CD4-positive, CD25-positive, alpha-beta regulatory T cell (primary cell): ENCODE measurements at places on chromosomes 7 and 10.

DNA sequence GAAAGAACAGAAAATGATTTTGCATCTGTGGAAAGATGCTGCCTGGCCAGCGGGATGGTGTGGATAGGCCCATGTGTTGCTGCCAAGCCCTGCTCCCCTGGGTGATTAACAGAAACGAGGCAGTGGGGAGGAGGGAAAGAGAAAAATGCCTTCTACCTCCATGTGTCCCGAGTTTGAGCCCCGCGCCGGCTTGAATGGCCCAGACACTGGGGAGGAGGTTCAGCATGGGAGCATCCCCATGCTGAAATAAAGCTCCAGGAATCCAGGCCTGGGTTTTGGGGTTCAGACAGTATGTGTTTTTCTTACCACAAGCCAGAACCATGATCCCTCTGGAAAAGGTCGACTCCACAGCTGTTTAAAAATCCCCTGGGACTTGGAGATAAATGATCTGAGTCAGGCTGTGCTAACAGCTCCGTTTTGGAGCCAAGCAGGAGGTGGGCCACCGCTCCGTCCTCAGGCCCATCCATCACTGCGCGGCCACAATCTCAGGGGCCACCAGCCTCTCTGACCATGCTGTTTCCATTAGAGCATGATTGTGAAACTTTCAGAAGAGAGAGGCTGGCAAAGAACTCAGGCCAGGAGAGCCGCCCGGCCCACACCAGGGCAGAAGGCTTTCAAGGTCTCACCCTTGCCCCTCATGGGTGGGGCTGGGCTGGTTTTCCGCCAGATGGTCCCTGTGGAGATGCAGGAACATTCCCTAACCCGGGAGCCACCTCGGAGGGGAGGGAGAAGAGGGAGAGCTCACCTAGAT, 299.7 kb downstream of the ZEB1 start:
- no peak for DNase-seq

GRCh38 chr10:28217848-28218247, 85.0 kb downstream of the MPP7 start:
- no peak for DNase-seq

- DNase-seq, result no peak
Measured at GRCh38 chr10:86870679-86871078, 86.7 kb downstream of the MMRN2 start.

- DNase-seq, result peak; percentile 5
Measured at GRCh38 chr7:138542183-138542582, 82.1 kb downstream of the TRIM24 start.

DNA sequence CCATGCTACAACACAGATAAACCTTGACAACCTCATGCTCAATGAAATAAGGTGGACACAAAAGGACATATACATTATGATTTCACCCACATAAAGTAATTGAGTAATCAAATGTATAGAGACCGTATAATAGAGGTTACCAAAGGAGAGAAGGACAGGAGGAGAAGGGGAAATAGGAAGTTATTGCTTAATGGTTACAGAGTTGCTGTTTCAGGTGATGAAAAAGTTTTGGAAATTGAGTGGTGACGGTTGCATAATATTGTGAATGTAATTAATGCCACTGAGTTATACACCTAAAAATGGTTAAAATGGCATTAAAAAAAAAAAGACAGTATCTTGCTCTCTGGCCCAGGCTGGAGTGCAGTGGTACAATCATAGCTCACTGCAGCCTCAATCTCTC, 1.5 kb upstream of the OGDH start:
- DNase-seq, result no peak

DNA sequence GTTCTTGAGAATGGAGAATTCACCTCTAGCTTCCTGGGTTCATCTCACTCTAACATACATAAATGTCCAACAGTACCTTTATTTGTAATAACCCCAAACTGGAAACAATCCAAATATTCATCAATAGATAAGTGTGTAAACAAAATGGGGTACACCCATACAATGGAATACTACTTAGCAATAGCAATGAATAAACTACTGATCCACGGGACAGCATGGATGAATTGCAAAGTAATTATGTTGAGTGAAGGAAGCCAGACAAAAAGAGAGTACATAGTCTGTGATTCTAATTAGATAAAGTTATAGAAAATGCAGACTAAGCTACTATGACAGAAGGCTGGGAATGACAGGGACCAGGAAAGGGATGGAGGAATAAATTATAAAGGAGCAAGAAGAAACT, 391.3 kb downstream of the CCSER2 start:
- DNase-seq, result no peak

- DNase-seq, result peak; percentile 1
Measured at GRCh38 chr10:51879238-51879637, 179.8 kb upstream of the CSTF2T start.

DNA sequence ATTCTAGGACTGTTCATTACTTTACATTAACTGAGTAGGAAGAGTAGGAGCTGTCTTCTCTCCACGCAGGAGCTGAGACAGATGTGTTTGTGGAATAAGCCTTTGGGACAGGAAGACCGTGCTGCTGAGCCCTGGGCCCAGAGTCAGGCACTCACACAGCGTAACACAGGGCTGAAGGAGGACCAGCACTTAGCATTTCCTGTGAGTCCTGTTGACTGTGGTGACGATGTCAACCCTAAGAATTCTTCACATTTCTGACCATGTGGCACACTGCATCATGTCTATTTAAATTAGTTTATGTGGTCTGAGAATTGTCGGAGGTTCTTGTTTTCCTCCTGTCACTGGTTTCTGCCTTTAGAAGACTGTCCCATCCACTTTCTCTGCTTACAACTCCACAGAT, 117.2 kb downstream of the PIP4K2A start:
- DNase-seq, result no peak

DNA sequence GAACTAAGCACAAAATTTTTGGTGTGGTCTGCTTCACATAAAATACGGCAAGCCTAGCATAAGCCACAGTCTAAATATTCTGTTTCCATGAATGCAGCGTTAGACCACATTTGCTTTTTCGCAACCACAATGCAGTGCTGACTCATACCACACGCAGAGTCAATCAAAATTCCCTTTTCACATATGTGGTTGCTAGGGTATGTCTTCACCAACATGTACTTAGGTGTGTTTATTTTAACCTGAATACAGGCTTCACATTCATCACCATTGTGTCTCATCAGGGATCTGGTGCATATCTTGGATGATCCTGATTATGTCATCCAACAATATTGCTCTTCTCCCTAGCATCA, 90.8 kb downstream of the CHN2 start:
- no peak for DNase-seq

GRCh38 chr10:89450901-89451300, 36.5 kb downstream of the IFIT5 start:
- no peak for DNase-seq

DNA sequence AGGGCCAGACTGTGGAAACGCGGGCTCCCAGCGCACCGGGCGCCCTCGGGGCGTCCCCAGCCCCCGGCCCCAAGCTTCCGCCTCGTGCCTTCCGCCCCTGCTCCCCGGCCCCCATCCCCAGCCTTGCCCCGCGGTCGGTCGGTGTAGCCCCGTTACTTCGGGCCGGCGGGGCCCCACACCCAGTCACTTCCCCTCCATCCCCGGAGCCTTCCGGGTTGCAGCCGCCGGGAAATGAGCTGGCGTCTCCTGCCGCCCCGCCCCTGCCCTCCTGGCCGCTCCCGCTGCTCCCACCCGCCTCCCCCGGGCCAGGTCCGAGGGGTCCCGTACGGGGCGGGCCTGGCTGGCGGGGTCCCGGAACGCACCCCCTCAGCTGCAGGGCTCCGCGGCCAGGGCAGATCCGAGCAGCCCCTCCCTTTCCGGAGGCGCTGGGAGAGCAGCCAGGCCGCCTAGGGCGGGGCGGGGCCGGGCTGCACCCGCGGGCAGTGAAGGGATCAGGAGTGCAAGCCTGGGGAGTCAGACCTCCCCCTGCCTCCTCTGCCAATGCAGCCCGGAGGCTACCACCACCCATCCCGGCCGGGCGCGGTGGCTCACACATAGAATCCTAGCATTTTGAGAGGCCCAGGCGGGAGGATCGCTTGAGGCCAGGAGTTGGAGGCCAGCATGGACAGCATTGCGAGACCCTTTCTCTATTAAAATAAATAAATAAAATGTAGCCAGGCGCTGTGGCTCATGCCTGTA, 709 bp downstream of the ARPC1B start:
- DNase-seq, result peak; percentile 59

- DNase-seq, result no peak
Measured at GRCh38 chr7:132573251-132573955, 2.9 kb downstream of the PLXNA4 start.

- no peak for DNase-seq
Measured at GRCh38 chr7:137395420-137395819, 51.9 kb upstream of the PTN start.

- no peak for DNase-seq
Measured at GRCh38 chr7:149355390-149356048, 93.5 kb downstream of the ZNF783 start.

DNA sequence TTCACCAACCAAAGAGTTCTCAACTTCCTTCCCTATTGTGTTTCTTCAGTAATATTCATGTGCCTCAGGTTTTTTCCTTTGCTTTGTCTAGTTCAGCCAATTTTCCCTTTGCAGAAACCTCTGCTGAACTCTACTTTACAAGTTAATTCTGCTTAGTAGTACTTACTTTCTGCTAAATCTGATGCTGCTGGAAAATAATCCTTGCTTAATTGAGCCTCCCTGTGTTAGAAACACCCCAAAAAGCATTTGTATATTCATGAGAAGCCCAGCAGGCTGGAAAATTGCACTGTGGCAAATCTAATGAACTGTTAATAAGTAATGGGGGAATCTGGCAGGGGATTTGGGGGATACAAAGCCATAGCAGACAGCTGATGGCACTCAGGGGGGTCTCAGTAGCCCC, 78.5 kb downstream of the CDCA7L start:
- DNase-seq, result no peak

DNA sequence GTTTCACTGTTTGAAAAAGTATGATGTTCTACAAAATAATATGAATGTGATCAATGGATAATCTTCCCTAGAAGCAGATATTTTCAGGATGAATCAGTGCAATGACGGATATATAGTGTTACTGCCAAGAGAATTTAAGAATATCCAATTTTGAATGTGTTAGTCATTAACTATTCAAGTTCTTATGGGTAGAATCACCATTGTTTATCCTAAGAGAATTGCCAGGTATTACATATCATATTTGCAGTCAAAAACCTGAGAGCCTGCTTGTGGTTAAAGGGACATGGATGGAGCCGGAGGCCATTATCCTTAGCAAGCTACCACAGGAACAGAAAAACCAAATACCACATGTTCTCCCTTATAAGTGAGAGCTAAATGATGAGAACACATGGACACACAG, 26.9 kb downstream of the AHR start:
- DNase-seq, result no peak

DNA sequence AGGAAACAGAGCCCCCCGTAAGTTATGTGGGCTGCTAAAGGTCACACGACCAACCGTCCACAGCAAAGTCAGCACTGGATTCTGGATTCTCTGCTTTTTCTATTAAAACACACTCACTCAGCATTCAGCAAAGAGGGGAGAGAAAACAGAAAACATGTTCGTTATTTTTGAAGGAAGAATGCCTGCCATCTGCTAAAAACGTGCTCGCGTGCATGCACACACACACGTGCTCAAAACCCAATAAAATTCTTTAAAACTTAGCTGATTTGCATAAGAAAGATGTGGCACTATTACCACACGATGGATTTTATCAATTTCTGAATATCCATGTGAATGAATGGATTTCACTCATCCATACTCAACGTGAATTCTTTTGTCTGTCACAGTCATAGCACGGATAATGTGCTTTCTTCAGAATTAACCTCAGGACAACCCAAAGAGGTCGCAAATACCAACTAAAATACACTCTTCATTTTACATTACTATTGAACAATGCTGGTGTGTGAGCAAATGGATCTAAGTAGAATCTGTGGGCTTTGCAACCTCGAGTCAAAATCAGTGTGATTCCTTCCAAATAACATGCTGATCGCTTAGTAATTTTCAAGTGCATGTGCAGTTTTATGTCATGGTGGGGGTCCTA, 40.8 kb downstream of the NRP1 start:
- DNase-seq, result no peak

- no peak for DNase-seq
Measured at GRCh38 chr7:157861031-157861491, 524.3 kb downstream of the DNAJB6 start.

- DNase-seq, result peak; percentile 26
Measured at GRCh38 chr7:45890902-45891461, 2.7 kb downstream of the IGFBP1 start.

DNA sequence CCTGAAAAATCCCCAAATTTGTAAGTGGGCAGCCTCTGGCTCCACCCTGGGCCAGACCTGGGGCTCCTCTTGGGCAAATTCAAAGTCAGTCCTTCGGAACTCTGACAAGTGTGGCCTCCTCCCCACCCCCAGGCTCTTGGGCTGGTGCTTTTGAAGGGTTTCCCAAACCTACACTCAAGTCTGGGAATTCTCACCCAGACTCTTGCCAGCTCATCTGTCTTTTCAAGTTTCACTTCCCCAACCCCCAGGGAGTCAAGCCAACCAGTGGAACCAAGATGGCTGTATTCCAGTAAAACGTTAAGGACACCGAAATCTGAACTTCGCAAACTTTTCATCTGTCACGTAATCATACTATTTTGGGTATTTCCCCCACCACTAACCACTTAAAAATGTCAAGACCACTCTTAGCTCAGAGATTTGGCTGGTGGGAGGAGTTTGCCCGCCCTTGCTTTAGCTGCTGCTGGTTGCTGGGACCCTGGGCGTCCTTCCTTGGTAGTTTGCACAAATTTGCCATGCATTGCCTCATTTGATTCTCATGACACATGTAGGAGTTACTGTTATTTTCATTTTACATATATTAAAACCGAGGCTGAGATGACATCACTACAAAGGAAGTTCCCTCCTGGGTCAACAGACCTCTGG, 1.7 kb upstream of the MYO1G start:
- peak; percentile 62 for DNase-seq

GRCh38 chr10:119917777-119918176, 25.2 kb downstream of the SEC23IP start:
- DNase-seq, result no peak

DNA sequence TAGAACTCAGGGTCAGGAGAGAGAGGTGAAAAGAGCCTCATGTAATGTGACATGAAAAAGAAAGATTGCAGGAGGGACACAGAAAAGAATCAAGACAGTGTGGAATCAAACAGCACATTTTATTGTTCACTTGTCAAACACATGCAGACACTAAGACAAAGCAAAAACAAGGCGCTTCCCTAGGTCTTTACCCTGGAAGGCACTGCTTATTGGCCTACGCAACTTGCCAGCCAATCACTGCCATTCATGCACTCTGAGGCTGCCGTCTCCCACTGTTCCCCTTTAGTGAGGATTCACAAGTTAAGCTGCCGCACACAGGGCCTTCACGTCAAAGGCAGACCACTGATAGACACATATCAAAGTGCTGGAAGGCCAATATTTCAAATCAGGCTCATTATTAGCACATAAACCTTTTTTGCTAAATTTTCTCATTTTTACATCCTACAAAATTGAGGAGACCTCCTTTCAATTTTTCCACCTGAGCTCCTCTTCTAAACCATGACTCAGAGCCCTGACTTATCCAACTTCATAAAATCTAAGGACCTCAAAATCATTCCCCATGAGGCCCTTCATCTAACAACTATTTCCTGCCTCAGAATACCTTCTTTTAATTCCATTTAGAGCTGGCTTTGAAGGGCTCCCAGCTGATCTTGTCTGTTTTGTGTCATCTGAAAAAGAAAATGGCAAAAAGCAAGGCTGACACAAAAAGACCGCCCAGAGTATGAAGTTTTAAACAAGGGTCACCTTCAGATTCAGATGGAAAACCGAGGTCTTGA, 149.4 kb downstream of the CHCHD3 start:
- no peak for DNase-seq

GRCh38 chr10:1360011-1360557, 303.9 kb downstream of the WDR37 start:
- DNase-seq, result peak; percentile 9

GRCh38 chr7:69428089-69428488, 170.2 kb upstream of the AUTS2 start:
- no peak for DNase-seq

- DNase-seq, result no peak
Measured at GRCh38 chr10:111551001-111551400, 474.2 kb downstream of the ADRA2A start.
